ENCODE measurements at places on chromosomes 11 and 22.

DNA sequence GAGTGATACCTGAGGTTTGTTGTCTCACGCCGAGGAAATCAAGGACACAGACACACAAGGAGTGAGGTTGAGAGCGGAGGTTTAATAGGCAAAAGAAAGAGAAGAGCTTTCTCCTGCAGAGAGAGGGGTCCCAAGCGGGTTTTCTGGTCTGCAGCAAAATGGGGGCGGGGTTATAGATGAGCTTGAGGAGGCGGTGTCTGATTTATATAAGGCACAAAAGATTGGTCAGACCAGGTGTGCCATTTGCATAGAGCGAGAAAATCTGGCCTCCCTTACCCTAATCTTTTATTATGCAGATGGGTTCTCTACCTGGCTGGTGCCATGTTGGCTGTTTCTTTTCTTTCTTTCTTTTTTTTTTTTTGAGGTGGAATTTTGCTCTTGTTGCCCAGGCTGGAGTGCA, 11.8 kb downstream of the C11orf96 start:
- DNase-seq: no peak

- no peak for DNase-seq
Observed at GRCh38 chr11:60711276-60711675, 11.9 kb downstream of the MS4A8 start.

DNA sequence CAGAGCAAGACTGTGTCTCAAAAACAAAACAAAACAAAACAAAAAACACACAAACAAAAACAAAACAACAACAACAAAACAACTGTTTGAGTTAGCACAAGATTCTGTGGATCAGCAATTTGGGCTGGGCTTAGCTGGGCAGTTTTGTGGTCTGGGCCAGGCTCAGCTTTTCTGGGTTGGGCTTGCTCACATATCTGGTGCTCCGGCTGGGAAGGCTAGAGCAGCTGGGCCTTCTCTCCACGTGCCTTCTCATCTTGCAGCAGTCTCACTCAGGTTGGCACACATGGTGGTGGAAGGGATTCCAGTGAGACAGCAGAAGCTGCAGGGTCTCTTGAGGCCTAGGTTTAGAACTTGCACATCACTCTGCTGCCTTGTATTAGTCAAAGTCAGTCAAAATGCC, 35.7 kb downstream of the EIF3F start:
- DNase-seq: no peak

DNA sequence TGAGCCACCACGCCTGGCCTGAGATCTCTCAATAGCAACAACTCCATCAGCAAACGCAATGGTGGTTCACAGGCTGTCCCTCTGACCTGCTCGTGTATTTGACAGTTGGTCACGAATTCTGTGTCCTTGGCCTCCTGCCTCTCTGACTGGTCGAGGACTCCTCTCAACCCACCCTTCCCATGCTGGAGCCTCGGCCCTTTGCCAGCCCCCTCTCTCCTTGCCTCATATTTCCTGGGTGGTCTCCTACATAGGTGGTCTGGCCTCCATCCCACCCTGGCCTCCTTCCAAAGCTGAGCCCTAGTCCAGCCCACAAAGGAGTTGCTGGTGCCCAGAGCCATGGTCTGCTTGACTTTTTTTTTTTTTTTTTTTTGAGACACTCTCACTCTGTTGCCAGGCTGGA, 11.4 kb upstream of the A4GALT start:
- no peak for DNase-seq

- DNase-seq: no peak
Observed at GRCh38 chr11:131661132-131661531, 290.7 kb downstream of the NTM start.

DNA sequence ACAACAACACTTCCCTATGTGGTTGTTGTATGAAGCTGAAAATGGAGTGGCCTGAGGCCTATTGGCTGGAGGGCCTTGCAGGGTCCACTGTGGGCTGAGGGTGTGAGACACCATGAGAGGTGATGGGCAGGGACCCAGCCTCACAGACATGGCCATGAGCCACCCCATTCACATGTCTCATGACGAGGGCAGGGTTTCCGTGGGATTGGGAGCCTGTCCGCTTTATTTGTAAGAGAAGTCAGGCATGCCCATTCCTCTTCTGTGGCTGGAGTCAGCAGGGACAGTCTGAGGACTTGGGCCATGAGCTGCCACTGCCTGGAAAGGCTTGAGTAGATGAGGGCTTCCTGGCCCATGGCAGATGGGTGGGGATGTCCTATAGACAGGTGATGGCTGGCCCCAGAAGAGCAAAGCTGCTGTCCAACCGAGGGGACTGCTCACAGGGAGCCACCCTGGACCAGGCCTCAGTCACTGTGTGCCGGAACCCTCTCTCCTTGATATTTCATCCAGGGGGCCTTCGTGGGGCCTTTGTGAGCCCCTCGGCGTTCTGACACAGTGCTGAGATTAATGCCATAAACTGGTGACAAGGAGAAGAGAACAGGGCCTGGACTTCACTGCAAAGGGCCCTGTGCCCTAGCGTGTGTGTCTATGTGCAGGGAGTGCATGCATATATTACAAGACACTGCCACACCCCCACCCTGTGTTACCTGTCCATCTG, 971.9 kb downstream of the BRD1 start:
- DNase-seq: no peak

- no peak for DNase-seq
Observed at GRCh38 chr11:119906376-119906775, 177.4 kb upstream of the NECTIN1 start.

- no peak for DNase-seq
Observed at GRCh38 chr11:37710031-37710430, 1112.0 kb upstream of the RAG2 start.

DNA sequence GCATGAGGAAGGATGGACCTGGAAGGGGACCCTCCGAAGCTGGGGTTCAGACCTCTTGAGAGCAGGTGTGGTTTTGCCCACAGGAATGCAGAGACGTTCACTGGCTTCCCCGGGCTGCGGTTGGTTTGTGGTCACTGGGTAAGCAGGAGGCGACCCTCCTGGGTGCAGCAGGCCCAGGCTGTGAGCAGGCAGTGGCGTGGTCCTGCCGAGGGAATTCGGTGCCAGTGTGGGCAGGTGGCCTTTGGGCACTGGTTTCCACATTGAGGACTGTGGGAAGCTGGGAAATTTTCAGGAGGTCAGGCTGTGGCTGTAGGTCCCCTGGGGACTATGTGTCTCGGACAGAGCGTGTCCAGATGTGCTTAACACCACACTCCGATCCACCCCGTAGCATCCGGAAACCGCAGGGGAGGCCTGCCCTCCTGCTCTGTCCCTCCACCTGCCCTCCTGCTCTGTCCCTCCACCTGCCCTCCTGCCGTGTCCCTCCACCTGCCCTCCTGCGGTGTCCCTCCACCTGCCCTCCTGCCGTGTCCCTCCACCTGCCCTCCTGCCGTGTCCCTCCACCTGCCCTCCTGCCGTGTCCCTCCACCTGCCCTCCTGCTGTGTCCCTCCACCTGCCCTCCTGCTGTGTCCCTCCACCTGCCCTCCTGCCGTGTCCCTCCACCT, 27.5 kb downstream of the TPCN2 start:
- DNase-seq: no peak

DNA sequence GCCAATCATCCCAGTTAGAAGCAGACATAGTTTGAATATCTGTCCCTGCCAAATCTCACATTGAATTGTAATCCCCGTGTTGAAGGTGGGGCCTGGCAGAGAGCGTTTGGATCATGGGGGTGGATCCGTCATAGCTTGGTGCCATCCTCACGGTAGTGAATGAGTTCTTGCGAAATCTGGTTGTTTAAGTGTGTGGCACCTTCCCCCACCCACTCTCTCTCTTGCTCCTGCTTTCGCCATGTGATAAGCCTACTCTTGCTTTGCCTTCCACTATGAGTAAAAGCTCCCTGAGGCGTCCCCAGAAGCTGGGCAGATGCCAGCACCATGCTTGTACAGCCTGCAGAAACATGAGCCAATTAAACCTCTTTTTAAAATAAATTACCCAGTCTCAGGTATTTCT, 5.0 kb upstream of the CCDC81 start:
- DNase-seq: no peak

DNA sequence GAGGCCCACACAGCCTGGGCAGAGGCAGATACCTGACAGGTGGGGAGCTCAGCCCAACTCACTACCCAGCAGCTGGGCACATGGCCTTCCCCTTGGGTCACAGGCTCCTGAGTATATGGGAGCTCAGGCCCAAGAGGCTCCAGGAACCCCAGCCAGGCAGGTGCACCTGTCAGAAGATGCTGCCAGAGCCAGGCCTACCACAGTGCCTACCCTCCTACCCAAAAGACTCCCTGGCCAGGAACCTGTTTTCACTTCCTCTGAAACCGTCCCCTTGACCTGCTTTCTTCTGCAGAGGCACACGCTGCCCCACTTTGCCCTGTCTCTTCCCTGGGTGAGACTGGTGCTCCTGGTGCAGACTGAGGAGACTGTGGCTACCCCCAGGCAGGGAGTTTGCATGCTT, 2.9 kb downstream of the CHID1 start:
- no peak for DNase-seq

- DNase-seq: no peak
Observed at GRCh38 chr22:50576070-50576469, 2.2 kb downstream of the CPT1B start.

- DNase-seq: no peak
Observed at GRCh38 chr22:29798318-29798717, 31.1 kb downstream of the UQCR10 start.

All from CD4-positive, alpha-beta T cell treated with Interleukin-21 for 1 hour (primary cell).